Cardiac muscle cell (in vitro differentiated cells and primary cell): ENCODE measurements at places on chromosomes 2 and 18.

- DNase-seq = no peak
- H3K27ac ChIP-seq = peak overlapping the region; percentile 70
- H3K27me3 ChIP-seq = no peaks in the 10 kb centered on the region
- H3K4me1 ChIP-seq = peaks cover 69% of the 10 kb centered on the region
- no peak overlapping the region for H3K4me3 ChIP-seq
- H3K36me3 ChIP-seq = peaks cover 3% of the 10 kb centered on the region
These were observed 56.5 kb downstream of the SLC8A1 start for GRCh38 chr2:40395169-40396073.

DNA sequence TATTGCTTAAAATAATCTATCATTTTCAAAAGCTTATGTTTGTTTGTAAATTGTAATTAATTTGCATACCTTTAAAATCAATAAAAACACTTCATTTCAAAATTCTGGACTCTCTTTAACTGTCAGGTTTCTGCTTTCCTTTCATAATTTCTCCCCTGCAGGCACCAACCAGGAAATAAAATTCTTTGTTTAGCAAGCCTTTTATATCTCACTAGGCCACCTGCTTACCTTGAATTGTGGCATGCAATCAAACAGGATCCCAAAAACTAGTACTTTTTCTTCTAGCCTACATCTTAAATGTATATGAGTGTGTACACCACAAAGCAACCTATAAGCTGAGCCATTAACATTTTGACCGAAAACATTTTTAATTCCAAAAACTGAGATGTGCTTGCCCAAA is 233.1 kb downstream of the NR4A2 start:
- no peaks in the 10 kb centered on the region for H3K4me1 ChIP-seq
- no peak overlapping the region for H3K27ac ChIP-seq
- H3K27me3 ChIP-seq = no peaks in the 10 kb centered on the region
- H3K36me3 ChIP-seq = no peaks in the 10 kb centered on the region
- H3K4me3 ChIP-seq = no peak overlapping the region

GRCh38 chr2:105072039-105072438 is 34.2 kb downstream of the MRPS9 start:
- H3K36me3 ChIP-seq = no peaks in the 10 kb centered on the region
- no peak overlapping the region for H3K4me3 ChIP-seq
- no peaks in the 10 kb centered on the region for H3K4me1 ChIP-seq
- H3K27me3 ChIP-seq = no peaks in the 10 kb centered on the region
- no peak overlapping the region for H3K27ac ChIP-seq

- no peak overlapping the region for H3K4me3 ChIP-seq
- no peak overlapping the region for H3K27ac ChIP-seq
- H3K4me1 ChIP-seq = no peaks in the 10 kb centered on the region
- DNase-seq = no peak
- no peaks in the 10 kb centered on the region for H3K27me3 ChIP-seq
These were observed 8.3 kb downstream of the TM4SF20 start for GRCh38 chr2:227370791-227371312.

DNA sequence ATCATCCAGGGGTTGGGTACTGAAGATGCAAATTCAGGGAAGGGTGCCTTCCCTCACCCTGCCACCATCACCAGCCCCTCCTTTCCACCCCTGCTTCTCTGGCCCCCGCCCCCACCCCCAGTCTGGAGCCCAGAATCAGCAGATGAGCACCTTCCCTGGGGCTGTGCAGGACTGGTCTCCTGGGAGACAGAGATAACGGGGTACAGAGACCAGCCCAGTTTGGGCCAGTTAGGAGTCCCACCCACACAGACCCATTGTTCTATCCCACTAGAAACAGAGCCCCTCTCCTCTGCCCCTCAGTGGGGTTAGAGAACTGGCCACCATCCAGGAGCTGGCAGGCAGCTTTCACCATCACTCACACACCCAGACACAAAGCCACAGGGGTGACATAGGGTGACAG is 4.5 kb upstream of the CRYBA2 start:
- H3K4me1 ChIP-seq = peaks cover 16% of the 10 kb centered on the region
- no peak for DNase-seq
- peaks cover 89% of the 10 kb centered on the region for H3K27me3 ChIP-seq
